ENCODE measurements at places on chromosomes 3 and 15. TPM values are rescaled to one million over a fixed set of nuclear protein-coding genes. Genes with fewer than 3 reads are reported as not detected.

Gene RBP2
- total RNA-seq = not detected

- DNase-seq = no peak
Observed at GRCh38 chr3:187550446-187550845, 119.7 kb downstream of the SST start.

DNA sequence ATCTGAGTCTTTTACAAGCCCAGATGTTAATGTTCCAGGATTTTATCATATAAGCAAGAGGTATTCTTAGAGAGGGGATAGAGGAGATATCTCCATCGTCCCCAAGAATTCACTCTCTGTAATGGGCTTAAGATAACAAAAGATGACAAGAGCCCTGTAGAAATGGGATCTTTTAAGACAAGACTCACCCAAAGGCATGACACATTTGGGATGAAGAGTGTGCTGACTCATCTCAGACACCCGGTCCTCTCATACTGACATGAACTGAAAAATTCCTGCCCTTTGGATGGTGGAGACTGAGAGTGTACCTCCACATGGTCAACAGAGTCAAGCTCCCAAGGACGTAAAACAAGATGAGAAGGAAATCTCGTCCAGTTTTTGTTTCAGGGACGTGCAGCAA lies 11.0 kb downstream of the LEKR1 start:
- no peak for DNase-seq

Gene CCR9
- 0.10 TPM for total RNA-seq

DNA sequence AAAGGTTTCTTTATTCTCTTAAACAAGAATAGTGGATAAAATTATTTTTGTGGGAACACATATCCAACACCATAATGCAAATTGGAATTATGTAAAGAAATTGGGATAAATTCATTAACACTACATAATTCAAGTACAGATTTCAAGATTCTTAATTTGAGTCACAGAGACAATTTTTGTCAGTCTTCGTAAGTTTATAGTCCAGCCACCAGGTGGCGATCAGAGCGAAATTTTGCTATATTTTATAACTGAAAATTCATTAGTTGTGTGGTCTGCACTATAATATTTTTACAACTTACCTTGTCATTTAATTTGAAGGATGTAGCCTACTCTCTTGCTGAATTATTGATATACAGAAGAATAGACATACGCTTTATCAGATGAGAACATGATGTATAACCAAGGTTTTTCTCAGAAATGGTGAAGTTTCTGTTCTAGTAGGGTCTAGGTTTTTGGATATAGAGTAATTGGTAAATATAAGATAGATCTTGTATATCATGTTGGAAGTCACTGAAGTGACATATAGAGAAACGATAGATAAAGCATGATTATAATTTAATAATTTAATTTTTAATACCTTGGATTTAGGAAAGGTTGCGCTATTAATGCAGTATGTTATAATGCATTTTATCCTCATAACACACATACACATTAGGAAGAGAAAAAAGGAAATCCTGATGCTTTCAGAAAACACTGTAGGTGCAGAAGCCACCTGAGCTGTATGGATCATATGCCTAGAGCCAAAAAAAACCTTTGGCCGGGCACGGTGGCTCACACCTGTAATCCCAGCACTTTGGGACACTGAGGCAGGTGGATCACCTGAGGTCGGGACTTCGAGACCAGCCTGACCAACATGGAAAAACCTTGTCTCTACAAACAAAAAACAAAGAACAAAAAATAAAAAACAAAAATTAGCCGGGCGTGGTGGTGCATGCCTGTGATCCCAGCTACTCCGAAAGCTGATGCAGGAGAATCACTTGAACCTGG lies 31.7 kb downstream of the PLSCR4 start:
- DNase-seq = peak; percentile 73

DNA sequence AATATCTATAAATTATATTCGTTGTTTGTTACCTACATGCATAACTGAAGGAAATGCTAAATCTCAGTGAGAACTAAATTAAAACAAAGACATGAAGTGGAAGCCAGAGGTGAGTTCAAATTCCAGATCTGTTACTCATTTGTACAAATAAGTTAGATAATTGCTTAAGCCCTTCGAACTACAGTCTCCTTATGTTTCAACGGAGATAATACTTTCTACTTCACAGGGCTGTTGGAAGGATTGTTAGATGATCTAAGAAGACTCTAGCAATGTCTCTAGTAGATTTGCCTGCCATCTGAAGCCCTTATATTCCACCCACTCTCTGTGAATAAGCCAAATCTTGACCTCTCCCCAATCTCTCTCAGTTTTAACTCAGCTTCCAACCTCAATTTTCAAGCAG lies 125.8 kb downstream of the P2RY1 start:
- no peak for DNase-seq

- DNase-seq = no peak
Observed at GRCh38 chr3:31173118-31173718, 278.8 kb upstream of the GADL1 start.

Gene CHRFAM7A
- total RNA-seq = 0.92 TPM

Gene GPR27
- 5.1 TPM for total RNA-seq

GRCh38 chr15:77497942-77498361 lies 77.3 kb downstream of the HMG20A start:
- DNase-seq = peak; percentile 90

DNA sequence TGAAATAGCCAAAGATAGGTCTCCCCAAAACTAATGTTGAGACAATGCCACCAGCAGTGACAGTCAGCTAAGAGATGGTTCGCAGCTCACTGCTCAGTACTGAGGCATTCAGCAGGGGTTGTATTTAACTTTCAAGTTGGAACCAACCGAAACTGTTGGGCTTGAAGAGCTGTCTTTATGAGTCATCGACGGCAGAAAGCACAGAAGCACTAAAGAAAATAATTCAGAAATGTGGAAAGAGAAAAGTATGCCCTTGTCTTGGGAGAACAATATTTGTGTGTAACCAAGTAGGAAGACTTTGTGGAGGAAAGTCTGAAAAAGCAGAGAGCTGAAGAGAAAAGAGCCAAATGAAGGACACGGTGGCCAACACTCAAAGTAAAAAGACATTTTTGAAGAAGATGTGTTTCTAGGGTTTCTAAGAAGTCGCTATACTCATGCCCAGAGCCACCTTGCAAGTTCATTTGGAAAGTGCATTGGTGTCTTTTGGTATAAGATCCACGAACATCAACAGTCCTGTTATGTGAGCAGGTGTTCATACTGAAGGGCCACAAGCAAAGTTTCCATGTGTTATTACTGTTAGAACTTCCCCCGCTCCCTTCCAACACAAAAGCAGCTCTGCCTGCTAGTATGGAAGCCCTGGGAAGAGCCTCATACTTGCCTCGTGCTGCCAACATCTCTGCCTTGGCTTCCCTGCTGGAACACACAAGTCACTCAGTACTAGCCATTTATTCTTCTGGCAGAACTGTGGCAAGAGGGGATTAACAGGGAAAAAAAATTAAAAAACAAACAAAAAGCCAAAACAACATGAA lies 4.1 kb upstream of the RARB start:
- no peak for DNase-seq

Gene SCAANT1
- total RNA-seq = not detected

GRCh38 chr15:35014241-35014640 lies 26.2 kb upstream of the ZNF770 start:
- no peak for DNase-seq

- no peak for DNase-seq
Observed at GRCh38 chr3:102205647-102206046, 229.2 kb upstream of the ZPLD1 start.

DNA sequence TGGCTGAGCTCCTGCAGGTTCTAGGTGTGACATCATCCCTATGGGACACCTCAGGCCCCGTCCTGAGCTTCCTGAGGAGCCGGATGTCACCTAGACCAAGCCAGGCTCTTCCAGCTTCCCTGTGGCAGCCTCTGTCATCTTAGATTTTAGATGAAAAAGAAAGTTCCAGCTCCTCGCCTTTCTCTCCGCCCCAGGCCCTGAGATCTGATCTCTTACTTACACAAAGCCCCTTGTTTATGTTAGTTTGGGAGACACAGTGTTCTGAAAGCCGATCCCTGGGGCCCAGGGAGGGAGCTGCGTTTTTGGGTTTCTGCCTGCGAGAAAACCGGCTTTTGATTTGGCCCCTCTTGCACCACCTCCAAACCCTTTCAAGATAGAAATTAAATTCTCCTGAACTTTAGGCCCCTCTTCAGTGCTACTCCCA lies 40.2 kb upstream of the FAM107A start:
- DNase-seq = peak; percentile 76

- no peak for DNase-seq
Observed at GRCh38 chr3:40079203-40079846, 230.2 kb upstream of the EIF1B start.

DNA sequence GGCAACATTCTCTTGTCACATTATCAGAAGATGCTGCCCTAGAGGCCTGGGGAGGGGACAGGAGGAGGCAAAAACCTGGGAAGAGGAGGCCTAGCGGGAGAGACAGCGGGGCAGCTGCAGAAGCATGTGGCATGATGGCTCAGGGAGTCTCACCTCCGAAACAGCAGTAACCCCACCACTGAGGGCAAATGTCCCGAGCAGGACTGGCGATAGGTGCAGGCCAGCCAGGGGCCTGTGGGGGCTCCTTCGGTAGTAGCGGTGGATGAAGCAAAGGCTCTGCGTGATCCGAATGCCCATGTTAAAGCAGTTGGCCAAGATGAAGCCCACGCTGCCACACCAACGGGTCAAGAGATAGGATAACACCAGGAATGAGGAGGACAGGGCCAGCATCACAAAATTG lies 38.0 kb downstream of the RFT1 start:
- no peak for DNase-seq

- peak; percentile 89 for DNase-seq
Observed at GRCh38 chr3:35639254-35640186, at the start of gene ARPP21. ARPP21 (plus strand) TSS chr3:35639525; CDS start chr3:35681752, 42,227 bp downstream.

GRCh38 chr3:189229196-189229828 lies 57.5 kb downstream of the TPRG1 start:
- DNase-seq = no peak

- DNase-seq = no peak
Observed at GRCh38 chr15:23606226-23606625, 40.8 kb downstream of the MKRN3 start.

- DNase-seq = no peak
Observed at GRCh38 chr3:58794750-58795149, 128.2 kb upstream of the FAM3D start.

- no peak for DNase-seq
Observed at GRCh38 chr15:69677403-69677802, 224.8 kb downstream of the RPLP1 start.

Gene MCF2L2
- total RNA-seq = 2.6 TPM

GRCh38 chr3:127825756-127826155 lies 3.4 kb upstream of the MGLL start:
- DNase-seq = no peak

GRCh38 chr15:96514607-96515285 lies 184.2 kb downstream of the NR2F2 start:
- no peak for DNase-seq

DNA sequence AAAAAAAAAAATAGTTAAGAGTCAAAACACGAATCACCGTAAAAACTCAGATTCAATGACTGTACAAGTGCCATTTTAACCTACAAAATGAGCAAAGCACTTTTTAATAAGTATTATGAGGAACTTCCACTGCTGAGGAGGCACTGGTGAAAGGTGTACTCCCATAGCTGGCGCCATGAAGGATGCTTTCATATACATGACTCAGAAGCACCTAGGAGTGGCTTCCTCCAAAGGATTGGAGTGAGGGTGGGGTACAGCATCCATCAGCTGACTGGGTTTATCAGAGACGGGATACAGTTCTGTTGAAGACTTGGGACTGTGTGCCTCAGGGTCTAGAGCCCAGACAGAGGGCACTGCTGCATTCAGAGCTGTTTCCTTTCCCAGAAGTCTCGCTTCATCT lies 60.9 kb upstream of the MEX3B start:
- DNase-seq = no peak

DNA sequence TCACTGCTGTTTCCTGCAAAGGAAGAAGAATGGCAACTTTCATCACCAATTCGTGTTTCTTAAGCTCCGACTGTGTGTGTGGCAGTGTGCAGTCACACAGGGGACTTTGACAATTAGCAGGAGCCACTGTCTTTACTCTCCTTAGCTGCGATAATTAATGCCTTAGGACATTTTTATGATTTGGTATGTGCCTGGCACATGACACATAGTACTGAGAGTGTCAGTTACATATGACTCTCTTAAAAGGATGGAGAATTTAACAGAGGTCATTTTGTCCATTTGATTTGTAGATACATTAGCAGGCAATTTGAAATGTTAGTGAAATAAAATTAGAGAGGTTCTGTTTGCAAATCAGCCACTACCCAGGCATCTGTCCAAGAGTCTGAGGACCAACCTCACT lies 128.9 kb upstream of the VEPH1 start:
- no peak for DNase-seq

Gene ADIPOQ
- total RNA-seq = 0.31 TPM

- DNase-seq = peak; percentile 98
Observed at GRCh38 chr3:9399746-9400145, 2.3 kb downstream of the SETD5 start.

Gene OXTR
- 0.62 TPM for total RNA-seq

Gene GATM
- total RNA-seq = 743 TPM

DNA sequence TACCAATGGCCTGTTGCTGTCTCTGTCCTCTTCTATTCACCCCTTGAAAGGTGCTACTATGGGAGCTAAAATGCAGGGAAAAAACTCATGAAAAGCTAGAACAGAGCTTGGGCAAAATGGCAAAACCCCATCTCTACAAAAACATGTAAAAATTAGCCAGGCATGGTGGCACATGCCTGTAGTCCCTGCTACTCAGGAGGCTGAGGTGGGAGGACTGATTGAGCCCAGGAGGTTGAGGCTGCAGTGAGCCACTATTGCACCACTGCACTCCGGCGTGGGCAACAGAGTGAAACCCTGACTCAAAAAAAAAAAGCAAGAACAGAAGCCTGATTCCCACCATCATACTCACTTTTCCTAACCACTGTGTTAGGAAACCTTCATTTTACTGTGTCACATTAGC lies 1.9 kb downstream of the MAP4 start:
- no peak for DNase-seq

Gene ADAMTS17
- 12.4 TPM for total RNA-seq

Gene SLC9C1
- 3.2 TPM for total RNA-seq

DNA sequence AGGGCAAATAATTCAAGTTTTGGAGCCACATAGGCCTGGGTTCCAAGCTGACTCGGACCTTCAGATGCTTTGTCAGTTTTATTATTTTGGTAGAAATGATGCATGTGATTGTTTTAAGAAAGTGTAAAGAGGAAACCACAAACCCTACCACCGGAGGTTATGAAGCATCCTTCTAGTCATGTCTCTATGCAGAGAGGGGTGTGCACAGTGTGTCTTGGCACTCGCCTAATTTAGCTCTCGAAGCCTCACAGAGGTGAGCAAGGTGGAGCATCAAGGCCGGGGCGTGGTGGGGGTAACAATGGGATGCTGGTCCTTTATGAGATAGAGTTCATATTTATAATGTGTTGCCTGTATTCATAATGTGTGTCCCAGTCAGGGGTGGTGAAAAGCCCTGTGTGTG lies 63.7 kb upstream of the SMAD6 start:
- DNase-seq = no peak

Gene SST
- total RNA-seq = not detected

- DNase-seq = no peak
Observed at GRCh38 chr3:25854214-25854613, 64.3 kb downstream of the OXSM start.
